ENCODE measurements at places on chromosomes 16 and 17.

DNA sequence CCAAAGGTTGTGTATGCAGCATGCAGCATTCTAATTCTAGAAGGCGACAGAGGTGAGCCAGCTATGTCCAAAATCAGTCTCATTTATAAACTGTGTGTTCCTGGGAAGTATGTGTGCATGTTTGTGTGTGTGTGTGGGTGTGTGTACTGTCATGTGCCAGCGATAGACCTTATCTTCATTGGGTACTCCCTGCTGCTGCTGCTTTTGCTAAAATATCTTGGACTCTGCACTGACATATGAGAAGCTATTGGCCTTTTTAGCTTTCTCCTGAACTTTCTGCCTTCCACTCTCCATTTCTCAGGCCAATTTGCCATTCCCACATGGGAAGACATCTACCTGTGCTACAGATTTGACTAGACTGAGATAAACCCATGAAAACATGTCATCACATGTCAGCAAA, 2.0 kb upstream of the LPO start:
- H3K36me3 ChIP-seq: no peaks in the 10 kb centered on the region
- H3K27me3 ChIP-seq: no peaks in the 10 kb centered on the region
- no peaks in the 10 kb centered on the region for H3K4me1 ChIP-seq
- no peak for DNase-seq
- no peak overlapping the region for H3K4me3 ChIP-seq

- no peaks in the 10 kb centered on the region for H3K36me3 ChIP-seq
- H3K4me1 ChIP-seq: no peaks in the 10 kb centered on the region
- H3K4me3 ChIP-seq: no peak overlapping the region
- H3K27me3 ChIP-seq: no peaks in the 10 kb centered on the region
- H3K27ac ChIP-seq: no peak overlapping the region
Observed at GRCh38 chr17:34390649-34391048, 27.6 kb upstream of the CCL1 start.

DNA sequence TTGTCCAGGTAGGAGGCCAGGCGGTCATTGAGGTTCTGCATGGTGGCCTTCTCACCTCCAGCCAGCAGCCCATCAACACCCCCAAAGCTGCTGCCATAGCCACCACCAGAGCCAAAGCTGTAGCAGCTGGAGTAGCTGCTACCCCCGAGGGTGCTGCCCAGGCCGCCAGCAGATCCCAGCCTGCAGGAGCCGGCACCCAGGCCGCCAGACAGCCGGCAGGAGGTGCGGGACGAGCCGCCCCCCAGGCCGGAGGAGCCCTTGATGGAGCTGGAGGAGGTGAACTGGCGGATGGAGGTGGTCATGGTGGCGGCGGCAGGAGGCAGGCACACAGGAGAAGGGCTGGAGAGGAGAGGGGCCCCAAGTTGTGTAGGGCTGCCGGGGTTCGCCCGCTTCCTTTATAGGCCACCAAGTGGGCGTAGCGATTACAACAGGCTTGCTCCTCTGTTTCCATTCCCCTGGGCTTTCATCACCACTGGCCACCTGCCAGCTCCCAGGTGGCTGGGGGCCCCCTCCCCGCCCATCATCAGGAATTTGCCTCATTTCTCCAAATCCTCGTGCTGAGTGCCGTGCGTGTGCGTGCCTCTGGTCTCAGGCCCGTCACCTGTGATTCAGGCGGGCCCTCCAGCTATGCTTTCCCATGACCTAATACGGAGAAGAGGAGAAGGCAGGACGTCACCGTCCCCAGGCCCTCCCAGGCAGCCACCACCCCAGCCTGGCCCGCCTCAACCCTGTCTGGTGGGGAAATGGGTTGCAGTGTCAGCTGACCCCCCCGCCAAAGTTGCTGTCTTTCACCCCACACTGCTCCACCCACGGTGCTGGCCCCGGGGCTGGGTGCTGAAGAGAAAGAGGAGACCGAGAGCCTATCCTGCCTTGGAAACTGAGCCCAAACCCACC, at the start of gene KRT17:
TSS of gene KRT17 (minus strand) at position 368 of the 894 bp plus-strand sequence. CDS start at position 302, 66 bp downstream.
- no peak within 1 kb of the TSS for H3K27ac ChIP-seq
- DNase-seq: no peak
- H3K4me1 ChIP-seq: no peaks in the 10 kb centered on the region
- no peaks in the 10 kb centered on the region for H3K27me3 ChIP-seq
- no peaks in the 10 kb centered on the region for H3K36me3 ChIP-seq

DNA sequence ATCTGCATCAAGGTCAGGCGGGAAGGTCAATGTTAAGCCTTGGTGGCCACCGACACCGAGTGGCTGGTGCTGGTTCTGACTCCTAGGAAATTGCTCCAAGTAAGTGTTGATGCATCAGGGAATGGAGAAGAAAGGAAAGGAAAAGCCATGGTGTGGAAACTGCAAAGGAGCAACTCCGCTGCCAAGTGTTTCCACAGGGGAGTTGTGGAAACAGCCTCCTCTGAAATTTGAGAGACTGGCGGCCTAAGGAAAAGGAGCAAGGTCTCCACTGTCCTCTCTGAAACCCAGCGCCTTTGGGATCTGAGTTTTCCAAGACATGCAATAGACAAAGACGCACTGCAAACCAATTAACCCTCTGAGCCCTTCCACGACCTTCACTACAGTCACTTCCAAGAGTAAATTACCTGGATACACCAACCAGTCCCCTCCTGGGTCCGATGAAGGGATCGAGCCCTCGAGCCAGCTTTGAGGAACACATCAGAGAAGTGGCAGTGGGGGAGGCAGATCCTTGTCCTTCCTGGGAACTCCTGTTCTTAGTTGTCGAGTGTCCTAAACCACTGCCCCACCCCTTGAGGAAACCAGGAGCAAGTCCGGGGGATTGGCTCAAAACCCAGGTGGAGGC, 51.1 kb downstream of the SRL start:
- H3K27me3 ChIP-seq: no peaks in the 10 kb centered on the region
- H3K4me1 ChIP-seq: no peaks in the 10 kb centered on the region
- no peaks in the 10 kb centered on the region for H3K36me3 ChIP-seq

GRCh38 chr17:70810609-70811008, 641.3 kb downstream of the KCNJ2 start:
- no peak for DNase-seq
- no peaks in the 10 kb centered on the region for H3K4me1 ChIP-seq
- no peak overlapping the region for H3K27ac ChIP-seq
- no peaks in the 10 kb centered on the region for H3K27me3 ChIP-seq
- no peaks in the 10 kb centered on the region for H3K36me3 ChIP-seq

DNA sequence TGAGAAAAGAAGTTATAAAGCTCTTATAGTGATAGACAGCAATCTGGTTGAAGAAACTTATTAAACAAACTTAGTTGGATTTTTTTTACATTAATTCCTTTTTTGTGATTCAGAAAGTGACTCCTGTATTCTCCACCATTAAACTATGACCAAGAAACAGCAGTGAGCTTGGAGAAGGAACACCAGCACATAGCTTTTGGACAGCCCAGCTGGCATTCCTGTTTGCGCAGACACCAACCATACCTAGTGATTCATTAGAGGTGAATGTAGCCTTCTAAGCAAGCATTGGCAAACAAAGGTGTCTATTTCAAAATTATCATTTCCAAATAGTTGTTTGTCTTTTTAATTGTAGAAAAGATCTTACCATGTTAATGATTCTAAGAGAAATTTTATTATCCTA, 94.4 kb downstream of the STXBP4 start:
- H3K4me1 ChIP-seq: no peaks in the 10 kb centered on the region
- no peak overlapping the region for H3K27ac ChIP-seq
- H3K27me3 ChIP-seq: no peaks in the 10 kb centered on the region
- DNase-seq: no peak
- H3K36me3 ChIP-seq: no peaks in the 10 kb centered on the region

GRCh38 chr16:75262104-75262799, 10.8 kb upstream of the BCAR1 start:
- no peak overlapping the region for H3K4me3 ChIP-seq
- H3K27ac ChIP-seq: peak overlapping the region; percentile 42
- H3K27me3 ChIP-seq: no peaks in the 10 kb centered on the region
- no peaks in the 10 kb centered on the region for H3K36me3 ChIP-seq
- peaks cover 7% of the 10 kb centered on the region for H3K4me1 ChIP-seq
- DNase-seq: peak; percentile 63

DNA sequence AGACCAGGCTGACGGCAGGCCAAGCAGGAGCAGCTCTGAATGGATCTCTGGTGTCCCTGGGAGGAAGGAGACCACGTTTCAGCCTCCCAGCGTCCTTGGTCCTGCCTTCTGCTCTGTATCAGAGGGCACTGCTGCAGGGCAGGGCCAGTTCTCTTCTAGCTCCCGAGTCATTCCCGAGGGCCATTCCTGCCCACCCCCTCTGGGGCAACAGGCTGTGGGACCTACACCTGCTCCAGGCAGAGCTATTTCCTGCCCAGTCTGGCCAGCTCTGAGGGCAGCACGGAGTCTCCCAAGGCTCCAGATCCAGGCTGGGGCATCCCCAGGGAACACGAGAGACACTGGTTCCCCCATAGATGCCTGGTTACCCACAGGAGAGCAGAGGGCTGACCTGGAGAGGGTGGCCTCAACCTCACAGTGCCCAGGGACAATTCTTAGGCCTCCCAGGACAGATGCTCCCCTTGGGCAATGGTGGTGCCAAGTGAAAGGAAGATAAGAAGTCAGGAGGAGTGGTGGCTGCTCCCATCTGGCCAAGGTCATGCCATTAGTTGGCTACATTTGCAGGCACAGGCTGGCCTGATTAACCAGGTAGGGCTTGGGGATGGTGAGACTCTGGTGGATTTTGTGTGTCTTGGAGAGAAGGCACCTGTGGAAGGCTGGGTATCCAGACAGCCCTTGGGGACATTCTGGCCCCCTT, 2.0 kb downstream of the WFIKKN2 start:
- no peaks in the 10 kb centered on the region for H3K4me1 ChIP-seq
- DNase-seq: no peak
- no peaks in the 10 kb centered on the region for H3K36me3 ChIP-seq
- H3K4me3 ChIP-seq: no peak overlapping the region

DNA sequence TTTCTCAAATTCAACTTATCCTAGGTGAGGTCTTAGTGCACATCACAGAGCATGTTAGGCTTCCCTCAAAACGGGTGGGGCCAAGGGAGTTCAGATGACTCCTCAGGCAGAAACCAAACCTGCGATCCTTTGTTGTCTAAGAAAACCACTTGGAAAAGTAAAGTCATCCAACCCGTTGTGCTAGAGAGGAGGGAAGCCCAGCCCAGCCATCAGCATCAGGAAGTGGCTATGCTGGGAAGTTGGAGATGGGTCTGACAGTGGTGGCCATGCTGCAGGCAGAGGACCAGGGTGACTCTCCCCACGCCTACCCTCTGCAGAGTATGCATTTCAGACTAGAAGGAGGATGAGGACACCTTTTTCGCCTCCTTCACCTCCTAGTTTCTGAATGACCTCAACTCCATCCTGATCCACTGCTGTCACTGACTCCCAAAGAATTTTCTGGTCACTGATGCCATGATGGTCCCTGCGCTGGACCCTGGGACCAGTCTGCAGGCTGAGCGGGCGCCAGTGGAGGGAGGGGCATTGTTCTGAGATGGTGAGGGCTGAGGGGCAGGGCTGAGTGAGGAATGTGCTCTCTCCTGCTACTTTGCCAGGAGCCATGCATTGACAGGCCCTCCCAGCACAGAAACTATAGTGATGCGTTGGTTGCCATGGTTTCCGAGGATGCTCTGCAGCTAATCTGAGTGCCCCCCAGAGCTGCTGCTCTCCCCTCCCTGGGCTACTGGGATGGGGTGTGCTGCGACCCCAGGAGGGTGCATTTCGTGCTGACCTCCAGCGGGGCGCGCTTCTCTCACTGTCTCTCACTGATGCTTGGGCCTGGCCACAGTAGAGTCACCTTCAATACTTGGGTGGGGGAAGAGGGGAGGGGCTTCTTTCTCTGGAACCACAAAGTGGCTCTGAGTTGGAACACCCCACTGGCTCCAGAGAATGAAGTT, 20.4 kb downstream of the ALOX12B start:
- DNase-seq: no peak
- H3K27ac ChIP-seq: no peak overlapping the region
- no peak overlapping the region for H3K4me3 ChIP-seq
- no peaks in the 10 kb centered on the region for H3K36me3 ChIP-seq
- no peaks in the 10 kb centered on the region for H3K4me1 ChIP-seq

- no peak for DNase-seq
- H3K4me3 ChIP-seq: no peak overlapping the region
- H3K4me1 ChIP-seq: no peaks in the 10 kb centered on the region
- no peak overlapping the region for H3K27ac ChIP-seq
Observed at GRCh38 chr16:49467540-49468372, 94.2 kb downstream of the C16orf78 start.

DNA sequence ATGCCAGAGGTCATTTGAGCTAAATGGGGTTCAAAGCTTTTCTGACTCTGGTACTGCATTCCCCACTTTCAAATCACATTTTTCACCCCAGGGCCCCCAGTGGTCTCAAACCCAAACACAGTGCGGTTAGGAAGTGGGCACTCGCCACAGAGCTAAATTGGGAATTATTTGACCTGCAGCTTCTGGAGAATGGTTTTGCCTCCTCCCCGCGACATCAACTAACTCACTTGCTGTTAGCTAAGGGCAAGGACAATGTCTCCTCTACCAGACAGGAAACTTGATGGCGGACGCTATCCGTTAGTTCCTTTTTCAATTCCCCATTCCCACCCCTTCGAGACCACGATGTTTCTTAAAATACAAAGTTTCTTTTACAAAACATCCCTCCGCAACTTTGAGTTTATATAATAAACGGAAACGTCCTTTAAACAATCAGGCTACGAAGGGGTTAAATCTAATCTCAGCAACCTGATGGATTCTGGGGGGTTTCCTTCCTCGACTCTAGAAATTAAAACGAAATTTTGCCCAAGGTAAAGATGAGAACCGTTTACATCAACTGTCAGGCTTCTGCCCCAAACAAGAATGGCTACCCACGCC, 500 bp upstream of the KAT7 start:
- no peak for DNase-seq
- peak overlapping the region; percentile 100 for H3K27ac ChIP-seq
- peak overlapping the region; percentile 100 for H3K4me3 ChIP-seq
- H3K4me1 ChIP-seq: peaks cover 5% of the 10 kb centered on the region

DNA sequence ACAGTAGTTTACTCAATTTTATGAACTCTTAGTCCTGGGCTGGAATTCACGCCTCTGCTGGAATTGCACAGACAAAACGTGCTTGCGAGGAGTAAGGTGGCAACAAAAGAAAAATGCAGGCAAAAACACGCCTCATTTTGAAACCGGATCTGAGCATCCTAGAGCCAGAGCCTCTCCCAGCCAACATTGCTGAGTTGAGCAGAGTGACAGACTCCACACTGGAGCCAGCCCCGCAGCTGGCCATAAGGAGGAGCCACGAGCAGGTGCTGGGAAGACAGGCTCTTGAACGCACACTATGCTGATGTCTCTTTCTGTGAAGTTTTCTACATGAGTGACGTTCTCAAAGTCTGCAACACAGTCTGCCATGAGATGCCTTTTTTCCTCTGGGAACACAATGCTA, 14.6 kb upstream of the HSBP1 start:
- no peak overlapping the region for H3K4me3 ChIP-seq
- no peak overlapping the region for H3K27ac ChIP-seq

- H3K4me1 ChIP-seq: no peaks in the 10 kb centered on the region
- DNase-seq: peak; percentile 19
- no peaks in the 10 kb centered on the region for H3K27me3 ChIP-seq
- no peaks in the 10 kb centered on the region for H3K36me3 ChIP-seq
Observed at GRCh38 chr16:65833171-65833871, 533.2 kb upstream of the CDH5 start.

GRCh38 chr16:83602761-83603722, 204.7 kb upstream of the HSBP1 start:
- no peaks in the 10 kb centered on the region for H3K27me3 ChIP-seq
- no peak overlapping the region for H3K27ac ChIP-seq
- no peaks in the 10 kb centered on the region for H3K4me1 ChIP-seq
- H3K36me3 ChIP-seq: no peaks in the 10 kb centered on the region
- DNase-seq: no peak
